A549 treated with DMSO at 1 μM for 4 hours (cell line): ENCODE measurements at places on chromosomes 11 and 22. TPM values are rescaled to one million over a fixed set of nuclear protein-coding genes. Genes with fewer than 3 reads are reported as not detected.

Gene ZC3H12C
- total RNA-seq, result 4.3 to 7.9 TPM (median 6.6 TPM) in 5 replicates

Gene SNX32
- total RNA-seq, result 0.06 to 0.14 TPM (median 0.11 TPM) in 4 of 5 replicates, not detected in the other

Gene VSIG10L2
- total RNA-seq, result 0.01 TPM in 1 of 5 replicates, not detected in the others

Gene HBE1
- not detected in 5 replicates for total RNA-seq

Gene JAML
- not detected in 5 replicates for total RNA-seq

Gene GRAP2
- not detected in 5 replicates for total RNA-seq

Gene KCNA4
- not detected in 5 replicates for total RNA-seq

Gene KIAA1671
- total RNA-seq, result 7.9 to 11.0 TPM (median 10.5 TPM) in 5 replicates

Gene TNKS1BP1
- 76.9 to 95.8 TPM (median 85.7 TPM) in 5 replicates for total RNA-seq

Gene MS4A7
- not detected in 5 replicates for total RNA-seq

Gene OR10A2
- not detected in 5 replicates for total RNA-seq

Gene KREMEN1
- total RNA-seq, result 2.5 to 4.3 TPM (median 3.9 TPM) in 5 replicates

Gene KCNJ4
- 0.09 to 0.14 TPM (median 0.12 TPM) in 4 of 5 replicates, not detected in the other for total RNA-seq

Gene DRD4
- total RNA-seq, result 0.17 to 0.43 TPM (median 0.24 TPM) in 5 replicates

Gene CCDC15
- total RNA-seq, result 0.52 to 0.74 TPM (median 0.62 TPM) in 5 replicates

Gene SUN2
- total RNA-seq, result 30.3 to 38.3 TPM (median 33.6 TPM) in 5 replicates

Gene CPT1A
- total RNA-seq, result 26.1 to 34.8 TPM (median 31.8 TPM) in 5 replicates

Gene PDGFB
- 3.5 to 4.7 TPM (median 4.3 TPM) in 5 replicates for total RNA-seq

Gene CYP2D6
- total RNA-seq, result 0.13 to 0.66 TPM (median 0.38 TPM) in 5 replicates

Gene MRGPRX3
- 0.10 TPM in 1 of 5 replicates, not detected in the others for total RNA-seq

Gene TPP1
- total RNA-seq, result 45.1 to 54.1 TPM (median 49.2 TPM) in 5 replicates

Gene MS4A12
- total RNA-seq, result not detected in 5 replicates

Gene GAL3ST1
- total RNA-seq, result 6.6 to 9.7 TPM (median 8.0 TPM) in 5 replicates

Gene CREB3L1
- 4.5 to 7.4 TPM (median 5.0 TPM) in 5 replicates for total RNA-seq

Gene OR8G5
- total RNA-seq, result not detected in 5 replicates

Gene FAM83F
- not detected in 5 replicates for total RNA-seq

Gene FGF4
- total RNA-seq, result not detected in 5 replicates

Gene OR52H1
- not detected in 5 replicates for total RNA-seq

Gene SYT7
- total RNA-seq, result 0.92 to 1.2 TPM (median 1.1 TPM) in 5 replicates

Gene BCR
- total RNA-seq, result 13.3 to 16.6 TPM (median 14.0 TPM) in 5 replicates

Gene VPREB1
- not detected in 5 replicates for total RNA-seq

Gene EEF1G
- total RNA-seq, result 1,927 to 2,090 TPM (median 2,005 TPM) in 5 replicates

Gene APOA4
- not detected in 5 replicates for total RNA-seq

Gene APOBEC3H
- total RNA-seq, result 0.14 to 0.59 TPM (median 0.47 TPM) in 4 of 5 replicates, not detected in the other

Gene RFPL1
- total RNA-seq, result not detected in 5 replicates

Gene KDELR3
- 15.6 to 23.2 TPM (median 20.0 TPM) in 5 replicates for total RNA-seq

Gene SLC22A9
- total RNA-seq, result not detected in 5 replicates

Gene ZNHIT2
- total RNA-seq, result 13.2 to 23.0 TPM (median 20.9 TPM) in 5 replicates

Gene TRIOBP
- 21.7 to 32.6 TPM (median 29.2 TPM) in 5 replicates for total RNA-seq

Gene FBLN1
- 38.9 to 48.7 TPM (median 46.3 TPM) in 5 replicates for total RNA-seq

Gene TMPRSS5
- total RNA-seq, result 0.09 to 0.14 TPM (median 0.12 TPM) in 5 replicates

Gene UPB1
- total RNA-seq, result not detected in 5 replicates
